Breast epithelium (tissue), 4 donors: ENCODE measurements at places on chromosomes 2 and 18. TPM values are rescaled to one million over a fixed set of nuclear protein-coding genes. Genes with fewer than 3 reads are reported as not detected.

TPO gene
- total RNA-seq: 21.0 TPM

- DNase-seq: no peak
These were observed 21.7 kb upstream of the BAZ2B start for GRCh38 chr2:159637988-159638501.

GAREM2 gene
- total RNA-seq: 1.4 TPM

- no peak for DNase-seq
These were observed 40.5 kb downstream of the CCDC85A start for GRCh38 chr2:56224316-56224715.

- no peak for DNase-seq
These were observed 25.0 kb downstream of the SERPINB8 start for GRCh38 chr18:63994783-63995399.

C2orf15 gene
- total RNA-seq: 1.6 TPM

- DNase-seq: no peak
These were observed 56.8 kb downstream of the SP110 start for GRCh38 chr2:230162981-230163380.

- peak; percentile 57 for DNase-seq
These were observed 31.7 kb upstream of the UBXN4 start for GRCh38 chr2:135709992-135710391.

DNA sequence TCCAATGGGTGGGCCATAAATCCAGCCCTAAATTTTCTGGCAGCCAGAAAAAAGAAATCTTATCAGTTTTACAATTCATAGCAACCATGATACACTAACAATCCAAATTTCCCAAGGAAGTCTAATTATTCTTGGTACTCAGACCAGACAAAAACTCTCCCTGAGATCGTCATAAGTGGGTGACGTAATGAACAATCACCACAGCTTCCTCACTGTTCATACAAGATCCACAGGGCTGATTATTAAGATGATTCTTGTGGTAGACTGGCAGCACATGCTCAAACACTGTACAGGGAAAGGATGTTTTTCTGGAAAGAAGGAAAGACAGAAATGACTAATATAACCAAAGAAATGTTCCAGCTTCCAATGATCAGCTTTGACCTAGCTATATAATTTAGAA is 178.3 kb upstream of the CRIM1 start:
- no peak for DNase-seq

DNA sequence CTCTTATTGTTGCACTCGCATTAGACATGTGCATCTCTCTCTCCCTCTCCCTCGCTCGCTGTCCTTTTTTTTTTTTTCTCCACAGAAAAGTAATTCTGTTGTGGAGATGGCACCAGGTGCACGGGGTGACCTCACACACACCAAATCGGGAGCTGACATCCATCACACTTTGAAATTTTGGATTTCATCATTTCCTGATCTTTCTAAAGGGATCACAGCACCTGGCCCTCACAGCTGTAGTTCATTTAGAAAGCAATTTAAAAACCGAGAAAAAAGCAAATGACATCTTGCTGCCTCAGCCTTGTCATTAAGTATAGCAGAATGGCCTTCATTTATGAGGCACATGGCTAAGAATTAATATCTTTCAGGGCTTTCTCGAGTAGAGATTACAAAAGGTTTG is 717.2 kb downstream of the RNF144A start:
- no peak for DNase-seq

DNA sequence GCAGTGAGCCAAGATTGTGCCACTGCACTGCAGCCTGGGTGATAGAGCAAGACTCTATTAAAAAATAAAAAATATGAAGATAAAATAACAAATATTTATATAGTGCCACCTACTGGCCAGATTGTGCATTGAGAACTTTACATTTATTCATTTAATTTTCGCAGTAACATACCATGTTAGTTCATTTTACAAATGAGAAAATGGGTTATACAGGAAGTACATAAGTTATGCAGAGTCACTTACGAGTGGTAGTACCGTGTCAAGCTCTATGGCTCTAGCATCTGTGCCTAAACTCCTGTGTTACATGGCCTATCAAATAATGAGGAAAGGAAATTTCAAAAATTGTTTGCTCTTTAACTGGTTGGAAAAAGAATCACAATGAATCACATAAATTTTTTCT is 27.9 kb downstream of the RIF1 start:
- DNase-seq: no peak

AGXT gene
- total RNA-seq: not detected

DNA sequence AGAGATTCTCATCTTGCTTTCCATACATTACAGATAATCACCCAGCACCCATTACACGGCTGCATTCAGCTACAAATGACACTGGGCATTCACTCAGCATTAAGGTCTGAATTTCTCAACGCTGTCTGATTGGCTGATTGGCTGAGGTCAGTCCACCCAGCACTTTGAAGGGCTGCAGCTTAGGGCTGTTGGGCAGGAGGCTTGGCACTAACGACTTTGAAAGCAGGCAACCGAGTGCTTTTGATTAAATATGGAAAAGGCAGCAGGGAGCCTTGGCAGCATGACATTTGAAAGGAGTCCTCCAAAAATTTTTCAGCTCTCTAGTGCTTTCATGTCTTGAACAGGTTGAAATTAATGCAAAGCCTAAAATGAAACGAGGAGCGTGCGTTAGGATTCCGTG is 253.0 kb downstream of the DCDC2C start:
- no peak for DNase-seq

GRCh38 chr2:88626171-88627054 is 851 bp downstream of the EIF2AK3 start:
- no peak for DNase-seq

SAG gene
- total RNA-seq: not detected

- DNase-seq: no peak
These were observed 50.5 kb upstream of the CHMP1B start for GRCh38 chr18:11800566-11801334.

POTEJ gene
- total RNA-seq: not detected

ACADL gene
- total RNA-seq: 2.0 TPM

DNA sequence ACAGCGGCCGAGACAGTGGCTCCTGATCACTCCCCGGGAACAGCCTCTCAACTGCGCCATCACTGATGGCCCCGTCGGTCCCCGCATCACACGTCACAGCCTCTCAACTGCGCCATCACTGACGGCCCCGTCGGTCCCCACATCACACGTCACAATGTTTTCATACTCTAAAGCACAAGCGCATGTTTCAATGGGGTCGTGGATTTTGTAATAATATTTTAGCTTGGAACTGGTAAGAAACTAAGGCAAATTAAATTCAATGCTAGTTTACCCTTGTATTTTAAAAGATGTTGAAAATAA is 44.2 kb upstream of the CTDP1 start:
- DNase-seq: peak; percentile 37

GRCh38 chr2:230687498-230687897 is 25.1 kb upstream of the CAB39 start:
- DNase-seq: no peak

DNA sequence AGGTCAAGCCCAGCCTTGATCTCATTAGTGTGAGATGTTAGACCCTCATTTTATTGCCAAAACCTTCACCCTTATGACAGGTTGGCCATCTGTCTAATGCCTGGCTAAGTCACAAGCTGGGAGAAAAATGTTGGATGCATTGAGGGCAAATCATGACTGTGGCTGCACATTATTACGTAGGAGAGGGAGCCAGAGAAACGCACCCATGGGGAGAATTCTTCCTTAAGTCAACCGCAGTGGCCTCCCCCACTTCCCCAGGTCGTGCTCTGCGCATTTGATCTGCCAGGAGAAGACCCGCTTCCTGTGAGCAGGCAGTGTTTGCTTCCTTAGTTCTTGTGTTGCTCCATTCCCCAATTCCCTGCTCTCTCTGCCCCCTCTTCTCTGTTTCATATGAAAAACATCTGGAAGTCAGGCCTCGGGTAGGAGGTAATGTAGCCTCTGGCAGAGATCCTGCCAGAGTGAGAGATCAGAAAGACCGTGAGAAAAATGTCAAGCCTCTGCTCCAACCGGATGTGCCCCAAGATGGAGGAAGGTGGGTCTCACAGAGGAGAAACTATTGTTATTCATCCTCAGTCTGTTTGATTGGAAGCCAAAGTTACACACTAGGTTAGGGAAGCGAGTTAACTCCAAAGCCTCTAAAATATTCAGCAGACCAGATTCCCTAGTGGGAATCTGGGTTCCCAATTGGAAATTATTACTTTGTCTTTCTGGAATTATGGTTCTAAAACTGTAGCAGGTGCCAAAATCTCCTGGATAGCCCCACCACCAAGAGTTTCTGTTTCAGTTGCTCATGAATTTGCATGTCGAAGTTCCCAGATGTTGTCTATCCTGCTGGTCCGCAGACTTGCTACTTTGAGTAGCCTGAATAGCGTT is 144.3 kb upstream of the PELI1 start:
- DNase-seq: no peak

DNA sequence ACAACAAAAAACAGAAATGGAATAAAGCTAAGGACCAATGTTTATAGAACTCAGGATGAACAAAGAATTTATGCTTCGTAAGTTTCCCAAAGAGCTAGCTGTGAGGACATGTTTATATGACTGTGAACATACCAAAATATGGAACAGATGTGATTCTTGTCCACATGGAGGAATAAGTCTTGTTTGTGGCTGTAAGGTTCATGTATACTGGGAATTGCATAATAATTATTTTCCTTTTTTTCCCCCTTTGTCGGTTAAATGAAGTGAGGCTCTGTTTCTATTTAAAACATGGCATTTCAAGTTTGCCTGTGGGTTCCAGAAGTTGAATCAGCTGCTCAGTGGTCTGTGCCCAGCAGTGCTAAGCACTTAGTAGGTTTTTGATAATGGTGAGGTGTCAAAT is 108.1 kb downstream of the FHOD3 start:
- no peak for DNase-seq

DNA sequence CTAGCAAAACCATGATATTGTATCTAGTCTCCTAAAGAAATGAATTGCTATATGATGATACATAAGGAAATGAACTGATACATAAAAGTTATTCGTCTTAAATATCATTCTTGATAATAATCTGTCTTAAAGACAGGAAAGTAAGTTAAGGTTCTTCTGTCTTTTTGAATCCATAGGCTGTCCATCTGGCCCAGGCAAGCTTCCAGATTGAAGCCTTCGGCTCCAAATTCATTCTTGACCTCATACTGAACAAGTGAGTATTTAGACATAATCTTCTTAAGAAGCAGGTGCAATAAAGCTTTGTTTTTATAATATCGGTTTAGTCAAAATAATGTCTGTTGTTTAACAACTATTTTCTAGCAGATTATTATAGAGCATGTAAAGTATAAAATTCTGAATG is 37.7 kb downstream of the ADAM23 start:
- no peak for DNase-seq

ZDBF2 gene
- total RNA-seq: 10.2 TPM

IL36B gene
- not detected for total RNA-seq

- DNase-seq: no peak
These were observed 320.3 kb downstream of the GPD2 start for GRCh38 chr2:156756516-156756915.

DNA sequence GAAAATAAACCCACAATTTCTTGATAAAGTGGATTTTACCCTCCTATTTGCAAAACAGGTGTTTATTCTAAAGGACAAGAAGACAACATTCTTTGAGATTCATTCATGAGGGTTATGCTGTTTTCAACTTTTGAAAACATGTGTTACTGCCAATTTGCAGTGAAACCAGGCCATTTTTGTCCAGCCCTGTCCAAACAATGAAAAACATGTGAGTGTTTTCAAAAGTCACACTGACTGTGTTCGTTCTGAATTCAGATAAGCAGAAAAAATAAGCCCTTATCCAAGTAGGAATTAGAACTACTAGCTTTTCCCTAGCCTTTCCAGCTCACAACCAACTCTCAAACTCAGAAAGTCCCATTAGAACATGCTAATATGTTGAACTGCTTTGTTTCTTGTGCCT is 148.1 kb upstream of the PID1 start:
- no peak for DNase-seq

GRCh38 chr18:33575451-33575850 is 2.6 kb upstream of the ASXL3 start:
- DNase-seq: no peak

- peak; percentile 66 for DNase-seq
These were observed 112.0 kb upstream of the CTDP1 start for GRCh38 chr18:79567481-79568147.

DNA sequence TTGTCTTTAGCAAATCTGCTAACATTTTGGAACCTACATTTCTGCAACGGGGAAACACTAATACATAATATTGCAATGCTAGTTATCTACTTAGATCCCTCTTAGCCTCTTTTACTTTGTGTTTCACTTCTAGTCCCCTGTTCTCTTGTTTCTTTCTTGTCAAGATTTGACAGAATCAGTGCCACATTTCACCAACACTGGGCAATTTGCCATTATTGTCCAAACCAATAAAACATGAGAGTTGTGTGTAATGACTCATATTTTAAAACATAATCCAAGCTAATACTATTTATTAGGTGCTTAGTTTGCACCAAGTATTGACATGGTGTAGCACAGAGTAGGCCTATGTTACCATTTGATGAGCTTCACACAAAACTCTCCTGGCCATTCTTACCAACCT is 33.7 kb upstream of the ACVR1C start:
- no peak for DNase-seq

GRCh38 chr2:64904413-64905329 is 84.5 kb upstream of the SLC1A4 start:
- DNase-seq: no peak

DNA sequence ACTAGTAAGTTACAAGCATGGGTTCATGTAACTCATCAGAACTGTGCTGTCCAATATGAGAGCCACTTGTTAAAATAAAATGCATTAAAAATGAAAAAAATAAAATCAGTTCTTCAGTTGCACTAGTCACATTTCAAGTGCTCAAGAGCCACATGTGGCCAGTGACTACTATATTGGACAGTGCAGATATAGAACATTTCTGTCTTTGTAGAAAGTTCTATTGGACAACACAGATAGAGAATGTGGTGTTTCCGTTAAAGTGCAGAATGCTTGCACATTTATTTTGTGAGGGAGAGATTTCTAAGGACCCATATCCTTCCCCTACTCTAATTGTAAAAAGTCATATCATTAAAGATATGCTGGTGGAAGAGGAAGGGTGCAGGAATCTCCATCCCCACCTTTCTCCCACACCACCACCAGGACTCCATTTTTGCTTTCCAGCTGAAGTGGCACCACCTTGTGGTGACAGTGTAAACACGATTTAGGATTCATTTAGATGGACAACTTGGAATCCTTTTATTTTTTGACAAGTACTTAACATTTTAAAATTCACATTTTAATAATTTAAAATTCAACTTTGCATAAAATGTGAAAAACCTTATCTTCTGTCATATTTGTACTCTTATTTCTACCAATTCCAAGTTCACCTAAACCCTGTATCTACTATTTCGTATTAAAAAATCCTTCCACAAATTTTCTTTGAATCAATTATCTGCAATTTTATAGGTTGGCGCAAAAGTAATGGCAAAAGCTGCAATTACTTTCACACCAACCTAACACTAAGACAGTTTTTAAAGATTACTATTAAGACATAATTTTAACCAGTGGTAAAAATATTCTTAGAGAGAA is 9.4 kb upstream of the CD302 start:
- DNase-seq: no peak
